Psoas muscle (tissue), 8 donors: ENCODE measurements at places on chromosomes 12 and 14.

- no peaks in the 10 kb centered on the region for H3K27me3 ChIP-seq
- H3K36me3 ChIP-seq: peaks cover 48% of the 10 kb centered on the region
- H3K4me3 ChIP-seq: peak overlapping the region; percentile 87
Measured at GRCh38 chr12:103930787-103931735, 851 bp downstream of the HSP90B1 start.

GRCh38 chr12:85057370-85057963 lies 21.3 kb downstream of the LRRIQ1 start:
- H3K36me3 ChIP-seq: no peaks in the 10 kb centered on the region
- H3K4me3 ChIP-seq: no peak overlapping the region
- no peak for DNase-seq
- H3K27ac ChIP-seq: no peak overlapping the region
- H3K4me1 ChIP-seq: no peaks in the 10 kb centered on the region

DNA sequence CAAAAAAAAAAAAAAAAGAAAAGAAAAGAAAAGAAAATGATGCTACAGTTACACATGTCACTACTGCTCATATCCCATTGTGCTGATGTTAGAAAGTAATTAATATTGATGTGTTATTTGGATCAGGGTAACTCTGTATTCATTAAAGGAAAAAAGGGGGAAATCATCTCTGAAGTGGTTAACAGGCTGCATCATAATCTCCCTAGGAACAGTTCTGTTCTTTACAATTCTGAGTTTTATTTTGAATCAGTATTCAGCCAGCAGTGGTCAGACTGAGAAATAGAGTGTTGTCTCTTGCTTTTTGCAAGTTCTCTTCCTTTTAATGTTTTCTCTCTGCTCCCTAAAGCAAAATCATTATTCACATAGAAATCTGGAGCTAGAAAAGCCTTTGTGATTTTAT lies 128.6 kb upstream of the CRY1 start:
- peaks cover 5% of the 10 kb centered on the region for H3K27me3 ChIP-seq
- H3K36me3 ChIP-seq: no peaks in the 10 kb centered on the region
- H3K4me3 ChIP-seq: no peak overlapping the region
- H3K27ac ChIP-seq: no peak overlapping the region

- H3K4me3 ChIP-seq: peak overlapping the region; percentile 65
- no peaks in the 10 kb centered on the region for H3K27me3 ChIP-seq
- peaks cover 8% of the 10 kb centered on the region for H3K4me1 ChIP-seq
- DNase-seq: peak; percentile 69
Measured at GRCh38 chr12:7091660-7092228, 501 bp downstream of the C1R start.

DNA sequence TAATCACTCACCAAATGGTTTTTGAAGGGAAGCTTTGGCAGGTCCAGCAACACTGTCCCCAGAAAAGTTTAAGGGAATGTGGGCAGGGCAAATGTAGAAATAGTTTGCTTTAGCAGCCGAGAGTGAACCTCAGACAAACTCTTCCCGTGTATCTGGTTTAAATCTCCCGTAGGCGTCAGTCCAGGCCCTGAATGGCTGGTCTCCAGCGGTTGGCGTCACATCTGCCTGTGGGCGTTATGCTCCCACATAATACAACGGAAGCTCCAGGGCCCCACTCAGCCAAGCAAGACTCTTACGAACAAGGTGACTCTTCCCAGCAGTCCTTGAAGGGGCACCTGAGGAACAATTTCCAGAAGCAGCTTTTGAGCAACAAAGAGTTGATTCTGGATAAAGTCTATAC lies 942 bp downstream of the ZC2HC1C start:
- H3K4me1 ChIP-seq: peaks cover 37% of the 10 kb centered on the region
- no peaks in the 10 kb centered on the region for H3K27me3 ChIP-seq
- H3K4me3 ChIP-seq: peak overlapping the region; percentile 74
- H3K27ac ChIP-seq: peak overlapping the region; percentile 93

- H3K36me3 ChIP-seq: peaks cover 7% of the 10 kb centered on the region
- no peak overlapping the region for H3K4me3 ChIP-seq
- H3K27me3 ChIP-seq: no peaks in the 10 kb centered on the region
- no peak for DNase-seq
Measured at GRCh38 chr14:73862480-73862879, 10.8 kb downstream of the PTGR2 start.

DNA sequence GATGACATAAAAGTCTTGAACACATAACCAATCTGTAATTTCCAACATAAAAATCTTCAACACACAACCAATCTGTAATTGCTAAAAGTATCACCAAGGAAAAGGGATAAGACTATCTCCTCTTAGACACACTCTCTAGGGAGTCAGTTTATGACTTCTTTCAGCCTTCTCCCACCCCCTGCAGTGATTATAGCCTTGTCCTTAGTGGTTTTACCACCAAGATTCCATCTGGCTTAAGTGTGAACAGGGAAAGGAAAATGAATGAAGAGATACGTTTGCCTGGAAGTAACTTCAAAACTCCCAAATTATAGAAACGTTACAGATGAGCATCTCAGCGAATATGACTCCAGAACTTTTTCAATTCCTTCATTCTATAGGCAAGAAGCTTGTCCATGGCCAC lies 136.2 kb upstream of the RASSF8 start:
- H3K36me3 ChIP-seq: no peaks in the 10 kb centered on the region
- H3K27ac ChIP-seq: no peak overlapping the region
- H3K4me3 ChIP-seq: no peak overlapping the region
- no peaks in the 10 kb centered on the region for H3K27me3 ChIP-seq
- no peak for DNase-seq
- H3K4me1 ChIP-seq: no peaks in the 10 kb centered on the region

DNA sequence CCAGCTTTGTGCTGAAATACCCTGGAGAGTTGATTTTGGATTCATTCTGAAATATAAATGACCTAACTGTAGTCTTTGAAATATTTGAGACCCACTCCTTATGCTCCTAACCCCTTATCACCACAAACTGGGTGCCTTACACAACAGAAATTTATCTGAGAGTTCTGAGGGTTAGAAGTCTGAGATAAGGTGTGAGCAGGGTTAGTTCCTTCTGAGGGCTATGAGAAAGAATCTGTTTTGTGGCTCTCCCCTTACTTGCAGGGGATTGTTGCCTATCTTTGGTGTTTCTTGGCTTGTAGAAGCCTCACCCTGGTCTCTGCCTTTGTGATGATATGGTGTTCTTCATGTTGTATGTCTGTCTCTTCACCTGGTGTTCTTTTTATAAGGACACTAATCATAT lies 91.7 kb downstream of the DERA start:
- no peak overlapping the region for H3K4me3 ChIP-seq
- H3K27me3 ChIP-seq: no peaks in the 10 kb centered on the region
- no peaks in the 10 kb centered on the region for H3K36me3 ChIP-seq
- DNase-seq: no peak
- H3K4me1 ChIP-seq: no peaks in the 10 kb centered on the region
- H3K27ac ChIP-seq: no peak overlapping the region

DNA sequence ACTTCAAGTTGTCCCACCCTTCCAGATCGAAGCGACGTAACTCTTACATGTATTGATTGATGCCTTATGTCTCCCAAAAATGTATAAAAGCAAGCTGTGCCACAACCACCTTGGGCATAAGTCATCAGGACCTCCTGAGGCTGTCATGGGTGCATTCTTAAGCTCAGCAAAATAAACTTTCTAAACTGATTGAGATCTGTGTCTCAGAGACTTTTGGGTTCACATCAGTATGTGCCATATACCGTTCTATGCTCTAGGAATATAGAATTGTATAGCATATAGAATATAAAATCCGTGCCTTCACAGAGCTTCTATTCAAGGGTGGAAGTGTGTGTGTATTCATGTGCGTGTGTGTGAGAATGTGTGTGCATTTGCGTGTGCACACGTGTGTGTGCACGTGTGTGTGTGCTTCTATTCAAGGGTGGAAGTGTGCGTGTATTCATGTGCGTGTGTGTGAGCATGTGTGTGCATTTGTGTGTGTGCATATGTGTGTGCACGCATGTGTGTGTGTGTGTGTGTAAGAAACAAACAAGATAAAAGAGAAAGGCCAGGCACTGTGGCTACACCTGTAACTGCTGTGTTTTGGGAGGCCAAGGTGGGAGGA lies 11.5 kb upstream of the STX2 start:
- H3K27me3 ChIP-seq: peaks cover 13% of the 10 kb centered on the region
- no peaks in the 10 kb centered on the region for H3K36me3 ChIP-seq
- no peak for DNase-seq
- H3K4me3 ChIP-seq: no peak overlapping the region
- H3K27ac ChIP-seq: no peak overlapping the region

GRCh38 chr12:99493197-99493596 lies 154.4 kb upstream of the GARIN6 start:
- no peaks in the 10 kb centered on the region for H3K4me1 ChIP-seq
- no peaks in the 10 kb centered on the region for H3K27me3 ChIP-seq
- H3K4me3 ChIP-seq: no peak overlapping the region
- no peak overlapping the region for H3K27ac ChIP-seq
- H3K36me3 ChIP-seq: no peaks in the 10 kb centered on the region
- no peak for DNase-seq

GRCh38 chr14:60648934-60649874 lies at the start of gene SIX1:
Gene SIX1, minus strand, starts transcription at chr14:60649477. Its CDS starts 288 bp downstream, at chr14:60649189.
- H3K4me3 ChIP-seq: peak within 1 kb of the TSS; percentile 91
- no peaks in the 10 kb centered on the region for H3K36me3 ChIP-seq
- no peaks in the 10 kb centered on the region for H3K27me3 ChIP-seq
- DNase-seq: peak; percentile 92

GRCh38 chr14:105499256-105500035 lies 8.4 kb downstream of the TEDC1 start:
- H3K36me3 ChIP-seq: no peaks in the 10 kb centered on the region
- no peak for DNase-seq
- H3K27ac ChIP-seq: no peak overlapping the region
- no peak overlapping the region for H3K4me3 ChIP-seq

DNA sequence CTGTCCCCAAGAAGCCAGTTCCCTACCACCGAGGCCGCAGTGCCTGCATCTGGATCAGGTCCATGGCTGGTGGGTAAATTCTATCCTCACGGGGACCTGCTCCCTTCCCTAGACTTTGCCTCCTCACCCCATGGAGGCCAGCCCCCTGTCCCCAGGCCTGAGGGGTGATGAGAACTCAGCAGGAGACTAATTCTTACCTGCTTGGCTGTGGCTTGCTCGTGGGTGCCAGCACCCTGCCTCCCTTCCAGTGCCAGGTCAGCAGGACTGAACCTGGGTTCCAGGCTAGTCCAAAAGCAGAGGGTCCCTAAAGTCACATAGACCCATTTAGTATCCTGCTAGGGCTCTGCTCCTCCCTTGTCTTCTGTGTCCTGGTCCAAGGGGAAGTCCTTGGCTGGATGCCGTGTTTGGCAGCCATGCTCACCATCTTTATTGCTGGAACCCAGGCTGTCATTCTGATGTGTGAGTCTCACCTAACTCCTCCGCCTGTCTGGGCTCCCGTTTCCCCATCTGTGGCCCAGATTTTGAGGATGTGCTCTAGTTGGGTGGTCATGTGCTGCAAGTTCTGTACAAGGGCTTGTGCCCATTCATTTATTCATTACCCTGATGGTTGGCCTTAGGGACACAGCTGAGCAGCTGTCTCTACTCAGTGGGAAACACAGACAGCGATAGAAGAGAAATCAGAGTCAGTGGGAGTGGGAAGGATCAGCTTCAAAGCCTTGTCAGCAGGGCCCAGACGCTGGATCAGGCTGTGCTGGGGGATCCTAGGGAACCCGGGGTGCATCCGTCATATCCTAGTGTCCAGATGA lies 949 bp downstream of the PLBD2 start:
- H3K4me3 ChIP-seq: peak overlapping the region; percentile 94
- DNase-seq: peak; percentile 67
- no peaks in the 10 kb centered on the region for H3K36me3 ChIP-seq
- H3K4me1 ChIP-seq: peaks cover 14% of the 10 kb centered on the region
- peak overlapping the region; percentile 89 for H3K27ac ChIP-seq

- H3K27ac ChIP-seq: no peak overlapping the region
- DNase-seq: no peak
- H3K4me3 ChIP-seq: no peak overlapping the region
- H3K4me1 ChIP-seq: no peaks in the 10 kb centered on the region
- peaks cover 2% of the 10 kb centered on the region for H3K27me3 ChIP-seq
- no peaks in the 10 kb centered on the region for H3K36me3 ChIP-seq
Measured at GRCh38 chr12:70709022-70709421, 71.8 kb upstream of the PTPRB start.

DNA sequence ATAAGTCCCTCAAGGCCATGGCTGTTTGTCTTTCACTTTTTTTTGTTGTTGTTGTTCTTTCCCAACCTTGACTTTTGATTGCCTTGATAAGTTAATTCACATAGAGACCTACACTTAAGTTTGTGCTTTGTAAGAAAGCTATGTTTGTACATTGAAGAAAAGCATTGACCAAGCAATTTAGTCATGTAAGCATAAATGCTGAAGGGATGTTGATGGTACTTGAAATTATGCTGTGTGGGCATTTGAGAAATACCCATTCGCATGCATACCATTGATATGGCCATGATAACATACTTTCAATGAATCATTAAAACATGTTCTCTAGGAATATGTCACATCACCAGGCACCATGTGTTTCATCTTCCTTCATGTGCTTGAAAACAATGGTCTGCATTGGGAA lies 803.7 kb upstream of the TMEM132C start:
- no peak overlapping the region for H3K4me3 ChIP-seq
- H3K27ac ChIP-seq: no peak overlapping the region
- H3K27me3 ChIP-seq: no peaks in the 10 kb centered on the region
- no peak for DNase-seq
- H3K36me3 ChIP-seq: no peaks in the 10 kb centered on the region
- no peaks in the 10 kb centered on the region for H3K4me1 ChIP-seq

- peaks cover 29% of the 10 kb centered on the region for H3K36me3 ChIP-seq
- H3K4me1 ChIP-seq: no peaks in the 10 kb centered on the region
- H3K27ac ChIP-seq: no peak overlapping the region
- no peak for DNase-seq
- H3K4me3 ChIP-seq: no peak overlapping the region
- H3K27me3 ChIP-seq: no peaks in the 10 kb centered on the region
Measured at GRCh38 chr12:116990971-116991966, 80.5 kb downstream of the FBXW8 start.

DNA sequence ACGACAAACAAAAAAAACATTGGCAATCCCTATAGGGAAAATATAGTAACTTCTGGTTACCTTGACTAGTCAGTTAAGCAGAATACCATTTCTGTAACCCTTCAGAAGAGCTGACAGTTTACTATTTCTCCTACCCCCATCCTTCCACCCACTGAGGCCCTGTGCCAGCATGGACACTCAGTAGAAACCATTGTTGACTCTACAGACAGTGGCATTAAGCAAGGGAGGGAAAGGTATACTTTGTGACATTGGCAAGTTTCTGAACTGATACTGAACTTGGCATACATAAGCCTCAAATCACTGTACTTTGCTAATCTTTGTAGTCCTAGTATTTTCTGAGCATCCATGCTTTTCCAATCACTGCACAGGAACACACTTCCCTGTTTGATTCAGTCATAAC lies 33.4 kb upstream of the VSX2 start:
- no peak overlapping the region for H3K27ac ChIP-seq
- H3K36me3 ChIP-seq: no peaks in the 10 kb centered on the region
- H3K4me3 ChIP-seq: no peak overlapping the region
- DNase-seq: no peak
